ENCODE measurements at places on chromosomes 3 and 15.

DNA sequence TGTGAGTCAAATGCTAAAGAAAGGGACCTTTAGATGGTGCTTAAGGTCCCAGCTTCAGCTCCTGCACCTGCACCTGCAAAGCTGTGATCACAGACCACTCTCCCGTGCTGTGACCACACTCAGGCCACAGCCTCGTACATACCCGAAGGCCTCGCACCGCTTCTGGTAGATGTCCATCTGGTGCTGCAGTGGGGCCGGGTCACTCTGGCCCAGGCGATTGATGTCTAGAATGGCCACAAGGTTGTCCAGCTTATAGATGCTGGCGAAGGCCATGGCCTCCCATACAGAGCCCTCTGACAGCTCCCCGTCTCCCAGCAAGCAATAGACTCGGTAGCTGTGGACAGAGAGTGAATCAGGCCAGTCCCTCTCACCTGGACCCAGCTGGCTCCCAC, 21.0 kb downstream of the TKT start:
- DNase-seq, result no peak

DNA sequence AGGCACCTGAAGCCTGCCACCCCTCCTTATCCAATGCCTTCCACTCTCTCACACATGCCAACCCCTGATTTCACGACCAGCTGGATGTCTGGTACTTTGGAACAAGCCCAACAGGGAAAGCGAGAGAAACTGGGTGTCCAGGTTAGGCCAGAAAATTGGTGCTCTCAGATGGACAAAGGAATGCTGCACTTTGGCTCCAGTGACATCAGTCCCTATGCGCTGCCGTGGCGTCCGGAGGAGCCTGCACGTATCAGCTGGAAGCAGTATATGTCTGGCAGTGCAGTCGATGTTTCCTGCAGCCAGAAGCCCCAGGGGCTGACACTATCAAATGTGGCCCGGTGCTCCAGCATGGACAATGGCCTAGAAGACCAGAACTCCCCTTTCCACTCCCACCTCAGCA, 45.2 kb downstream of the CDAN1 start:
- DNase-seq, result no peak

DNA sequence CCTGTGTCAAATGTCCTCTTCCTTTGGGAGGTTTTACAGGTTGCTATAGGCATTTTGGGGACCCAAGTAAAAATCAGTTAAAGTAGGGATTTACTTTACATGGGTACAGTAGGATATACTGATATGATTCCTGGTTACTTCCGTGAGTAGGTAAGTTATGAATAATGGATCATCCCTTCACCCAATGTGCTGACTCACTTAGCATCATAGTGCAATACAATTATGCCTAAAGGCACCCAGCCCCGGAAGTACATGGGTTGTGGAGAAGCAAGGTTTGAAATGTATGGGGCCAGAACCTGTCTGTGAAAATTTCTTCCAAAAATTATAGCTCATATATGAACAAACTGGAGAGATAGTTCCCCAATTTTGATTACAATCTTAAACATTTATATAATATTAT, 64.0 kb downstream of the GLB1 start:
- DNase-seq, result no peak

GRCh38 chr3:78130741-78131290, 1090.9 kb downstream of the ROBO2 start:
- DNase-seq, result no peak

DNA sequence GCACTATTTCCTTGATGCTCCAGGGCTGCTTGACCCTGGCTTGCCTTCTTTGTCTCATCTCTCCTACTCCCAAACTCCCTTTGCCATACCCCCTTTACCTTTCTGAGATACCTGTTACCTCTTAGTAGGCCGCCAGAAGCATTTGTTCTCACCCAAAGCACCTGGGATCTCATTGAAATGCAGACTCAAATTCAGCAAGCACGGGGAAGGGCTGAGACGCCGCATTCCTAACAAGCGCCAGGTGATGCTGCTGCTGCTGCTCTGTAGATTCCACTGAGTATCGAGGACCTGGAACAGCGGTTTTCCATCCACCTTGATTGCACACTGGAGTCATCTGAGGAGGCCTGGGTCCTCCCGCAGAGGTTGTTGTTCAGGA, 91.8 kb downstream of the TMEM266 start:
- DNase-seq, result no peak

DNA sequence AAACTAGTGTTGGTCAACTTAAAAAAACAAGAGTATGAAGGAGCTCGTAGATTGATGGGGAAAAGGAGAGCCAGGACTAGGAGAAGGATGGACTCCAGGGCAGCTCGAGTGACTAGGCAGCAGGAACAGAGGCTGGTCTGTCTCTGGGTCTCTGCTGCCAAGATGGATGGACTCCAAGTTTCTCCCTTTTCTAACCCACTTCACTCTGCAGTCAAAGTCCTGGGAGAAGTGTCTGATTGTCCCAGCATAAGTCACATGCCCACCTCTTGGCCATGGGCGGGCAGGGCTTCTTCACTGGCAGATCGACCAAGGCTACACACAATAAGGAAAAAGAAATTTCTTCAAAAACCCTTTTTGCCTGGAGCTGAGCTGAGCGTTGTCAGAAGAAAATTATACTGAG, 9.2 kb upstream of the EPB42 start:
- no peak for DNase-seq

DNA sequence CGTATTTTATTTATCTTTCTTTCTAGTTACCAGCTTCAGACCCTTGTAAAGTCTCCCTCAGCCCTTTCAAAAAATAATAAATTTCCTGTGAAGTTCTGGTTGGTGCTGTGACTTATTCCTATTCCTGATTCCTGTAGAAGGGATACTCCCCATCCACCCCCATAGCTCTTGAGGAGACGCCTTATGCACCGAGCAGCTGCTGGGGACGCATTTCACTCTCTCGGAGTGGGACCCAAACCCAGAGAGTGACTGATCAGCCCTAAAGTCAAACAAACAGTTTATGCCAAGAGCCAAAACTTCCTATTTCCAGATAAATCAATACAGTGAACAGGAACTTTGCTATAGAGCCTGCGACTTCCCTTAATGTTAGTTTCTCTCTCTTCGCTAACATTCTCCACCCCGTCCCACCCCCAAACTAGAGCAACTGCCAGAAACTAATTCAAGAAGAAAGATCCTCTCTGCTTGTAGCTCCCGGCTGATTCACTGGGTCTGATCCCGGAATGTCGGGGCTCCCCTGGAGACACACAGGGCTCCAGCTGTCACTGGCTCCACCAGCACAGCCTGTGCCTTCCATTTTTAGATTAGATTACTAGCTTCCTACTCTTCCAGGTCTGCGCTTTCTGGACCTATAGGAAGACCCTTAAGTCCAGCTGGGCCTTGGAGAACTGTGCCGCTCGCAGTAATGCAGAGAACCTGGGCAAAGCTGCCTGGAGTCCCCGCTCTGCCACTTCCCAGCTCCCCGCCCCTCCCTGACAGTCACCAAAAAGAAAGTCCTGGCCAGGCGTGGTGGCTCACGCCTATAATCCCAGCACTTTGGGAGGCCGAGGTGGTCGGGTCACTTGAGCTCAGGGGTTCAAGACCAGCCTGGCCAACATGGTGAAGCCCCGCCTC, 45.2 kb downstream of the KLHL25 start:
- DNase-seq, result no peak

GRCh38 chr15:42612367-42612912, 37.0 kb downstream of the STARD9 start:
- no peak for DNase-seq

DNA sequence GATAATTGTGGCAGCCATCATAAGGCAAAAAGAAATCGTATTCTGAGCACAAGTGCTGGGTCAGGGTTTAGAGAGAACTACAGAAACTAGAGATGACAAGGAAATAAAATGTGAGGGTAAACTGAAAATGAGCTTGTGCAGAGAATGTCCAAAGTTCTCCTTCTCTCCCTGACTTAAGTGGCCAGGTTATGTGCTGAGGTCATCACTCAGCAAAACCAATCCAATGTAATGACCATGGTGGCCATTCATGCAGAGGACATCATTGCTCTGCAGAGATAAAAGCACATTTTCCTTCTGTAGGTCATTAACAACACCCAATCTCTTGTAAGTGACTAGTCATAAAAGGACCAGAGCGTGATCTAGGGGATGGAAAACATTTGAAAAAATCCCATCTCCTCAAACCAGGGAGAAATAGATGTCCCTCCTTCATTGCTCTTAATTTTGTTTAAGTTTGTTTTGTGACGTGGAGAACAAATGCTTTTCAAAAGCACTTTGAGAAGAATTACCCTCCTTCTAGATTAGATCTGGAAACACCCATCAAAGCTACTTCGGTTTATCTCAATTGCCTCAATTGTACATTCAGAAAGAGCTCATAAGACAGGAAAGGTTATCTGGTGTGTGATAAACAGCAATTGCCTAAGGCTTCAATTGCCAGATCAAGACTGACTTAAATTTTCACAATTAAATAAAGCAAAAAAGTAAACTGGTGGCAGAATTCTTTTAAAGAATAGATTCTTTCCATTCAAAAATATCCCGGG, 173.4 kb downstream of the SERPINI1 start:
- DNase-seq, result no peak

DNA sequence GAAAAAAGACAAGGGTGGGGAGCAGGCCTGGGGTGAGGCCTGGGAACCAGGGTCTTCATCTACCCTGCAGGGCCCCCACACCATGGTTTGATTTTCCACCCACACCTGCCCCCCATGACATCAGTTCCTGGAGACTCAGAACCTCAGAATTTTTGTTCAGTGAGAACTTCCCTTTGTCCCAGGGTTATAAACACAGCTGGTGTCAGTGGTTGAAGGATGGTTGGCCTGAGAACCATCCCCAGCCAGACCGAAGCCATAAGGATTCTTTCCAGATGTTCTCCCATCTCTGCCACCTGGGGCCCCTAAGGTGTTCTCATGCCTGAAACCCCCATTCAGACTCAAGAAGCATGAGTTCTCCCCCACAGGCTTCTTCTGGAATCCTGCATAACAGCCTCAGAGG, 16.6 kb downstream of the CCDC33 start:
- DNase-seq, result no peak

- DNase-seq, result no peak
These were observed 14.8 kb downstream of the MYL3 start for GRCh38 chr3:46848271-46849044.

GRCh38 chr15:35481992-35482391, 64.0 kb downstream of the DPH6 start:
- no peak for DNase-seq

DNA sequence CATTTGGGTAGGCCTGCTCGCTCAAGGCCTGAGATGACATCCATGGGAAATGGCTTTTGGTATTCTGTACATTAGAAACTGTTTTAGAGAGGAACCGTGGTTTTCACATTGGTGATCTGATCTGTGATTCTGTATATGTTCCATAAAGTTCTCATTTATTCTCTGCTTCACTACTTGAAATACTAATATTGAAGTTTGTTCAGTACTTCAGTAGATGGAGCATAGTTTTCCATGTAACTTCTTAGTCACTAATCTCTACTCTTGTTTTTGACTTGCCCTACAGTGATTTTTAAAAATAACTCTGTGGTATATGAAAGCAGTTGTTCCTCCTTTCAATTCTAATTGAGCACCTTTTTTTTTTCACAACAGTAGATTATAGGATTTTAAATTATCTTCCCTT, 66.5 kb downstream of the MBNL1 start:
- no peak for DNase-seq

DNA sequence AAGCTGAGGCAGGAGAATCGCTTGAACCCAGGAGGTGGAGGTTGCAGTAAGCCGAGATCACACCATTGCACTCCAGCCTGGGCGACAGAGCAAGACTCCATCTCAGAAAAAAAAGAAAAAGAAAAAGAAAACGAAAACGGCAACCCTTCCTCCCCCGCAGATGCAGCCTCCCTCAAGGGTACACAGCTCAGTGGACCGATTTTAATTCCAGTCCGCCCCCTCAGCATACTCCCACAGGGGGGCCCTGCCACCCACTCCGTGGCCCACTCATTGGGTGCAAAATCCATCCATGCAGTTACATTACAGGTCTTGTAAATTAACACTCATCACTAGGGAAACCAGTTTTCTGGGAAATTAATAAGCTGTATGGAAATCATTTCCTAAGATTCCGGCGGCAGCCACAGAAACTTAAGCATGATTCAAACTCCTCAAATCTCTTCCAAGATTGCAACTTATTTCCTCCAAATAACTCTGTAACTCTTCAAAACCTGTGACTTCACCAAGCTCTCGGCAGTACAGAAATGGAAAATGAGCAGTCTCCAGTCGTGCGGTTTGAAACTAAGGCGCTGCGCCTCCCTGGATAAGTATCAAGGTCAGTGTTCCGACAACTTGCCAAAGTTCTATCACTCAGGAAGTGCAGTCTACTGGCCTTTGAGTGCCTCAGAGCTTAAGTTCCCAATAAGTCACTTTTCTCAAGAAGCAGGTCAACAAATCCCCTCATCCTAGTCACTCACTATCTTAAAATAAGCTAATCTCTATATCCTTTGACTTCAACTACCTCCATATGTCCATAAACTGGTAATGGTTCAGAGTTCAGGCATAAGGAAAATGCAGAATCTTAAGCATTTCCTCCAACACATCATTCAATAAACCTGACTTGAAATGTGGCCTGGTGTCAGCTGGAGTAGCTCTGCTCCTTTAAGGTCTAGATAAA, 24.7 kb upstream of the KLHL6 start:
- DNase-seq, result no peak

- DNase-seq, result peak; percentile 80
These were observed at the start of gene FBXO22 for GRCh38 chr15:75903331-75904239. Gene FBXO22 (plus strand): TSS chr15:75903878. CDS start chr15:75903964, 86 bp downstream.

Data from stimulated activated CD4-positive, alpha-beta T cell treated with anti-CD3 and anti-CD28 coated beads, Interleukin-1b, Interleukin-23, amount 100 ng/mL, for 1 hour (primary cell).